Parietal lobe (tissue), 2 donors: ENCODE measurements at places on chromosomes 5 and 9. TPM values are rescaled to one million over a fixed set of nuclear protein-coding genes. Genes with fewer than 3 reads are reported as not detected.

The GGTA1 gene
- total RNA-seq, result 1.9 TPM

The RICTOR gene
- 122 TPM for total RNA-seq

The GRIN1 gene
- 63.5 TPM for total RNA-seq

The HAPLN1 gene
- 7.2 TPM for total RNA-seq

The PCDHGB7 gene
- 43.5 TPM for total RNA-seq

The BAAT gene
- total RNA-seq, result 0.31 TPM

The CCNI2 gene
- 0.94 TPM for total RNA-seq

The EQTN gene
- total RNA-seq, result 8.1 TPM

The SPINK4 gene
- total RNA-seq, result not detected

The SLCO4C1 gene
- total RNA-seq, result 0.63 TPM

The ST8SIA4 gene
- 44.1 TPM for total RNA-seq
